HFFc6 (cell line): ENCODE measurements at places on chromosomes 5 and 9.

GRCh38 chr9:124741662-124742061 is 29.4 kb downstream of the NR6A1 start:
- H3K4me3 ChIP-seq, result no peak overlapping the region
- H3K36me3 ChIP-seq, result no peaks in the 10 kb centered on the region
- H3K4me1 ChIP-seq, result peaks cover 21% of the 10 kb centered on the region

DNA sequence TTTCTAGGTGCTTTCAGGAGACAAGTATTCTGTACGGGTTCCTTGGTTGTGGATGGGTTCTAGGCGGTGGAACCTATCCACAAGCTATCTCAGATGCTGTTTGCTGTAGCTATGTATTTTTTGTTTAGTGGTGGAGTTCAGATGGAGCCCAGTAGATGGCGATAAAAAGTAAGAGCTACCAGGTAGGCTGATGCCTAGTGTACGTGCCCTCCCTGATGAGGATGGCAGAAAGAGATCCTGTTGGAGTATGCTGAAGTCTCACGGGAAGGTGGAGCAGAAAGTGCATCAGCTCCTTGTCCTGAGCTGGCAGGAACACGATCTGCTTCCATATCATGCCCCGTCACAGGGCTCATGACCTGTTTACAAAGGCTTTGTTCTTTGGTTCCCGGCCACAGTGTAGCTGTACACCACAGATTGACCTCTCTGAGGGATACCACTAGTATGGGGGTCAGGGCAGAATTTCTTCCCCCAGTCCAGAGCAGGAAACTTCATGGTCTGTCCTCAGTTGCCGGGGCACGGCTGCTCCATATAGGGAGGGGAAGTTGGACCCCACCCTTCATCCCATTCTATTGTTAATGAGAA is 12.6 kb upstream of the UGT3A2 start:
- no peaks in the 10 kb centered on the region for H3K36me3 ChIP-seq
- H3K4me1 ChIP-seq, result no peaks in the 10 kb centered on the region
- no peak overlapping the region for H3K27ac ChIP-seq
- H3K27me3 ChIP-seq, result peaks cover 20% of the 10 kb centered on the region
- H3K4me3 ChIP-seq, result no peak overlapping the region
- DNase-seq, result peak; percentile 45

GRCh38 chr5:24226479-24226878 is 418.3 kb downstream of the CDH10 start:
- H3K4me3 ChIP-seq, result no peak overlapping the region
- DNase-seq, result no peak
- H3K27ac ChIP-seq, result no peak overlapping the region

DNA sequence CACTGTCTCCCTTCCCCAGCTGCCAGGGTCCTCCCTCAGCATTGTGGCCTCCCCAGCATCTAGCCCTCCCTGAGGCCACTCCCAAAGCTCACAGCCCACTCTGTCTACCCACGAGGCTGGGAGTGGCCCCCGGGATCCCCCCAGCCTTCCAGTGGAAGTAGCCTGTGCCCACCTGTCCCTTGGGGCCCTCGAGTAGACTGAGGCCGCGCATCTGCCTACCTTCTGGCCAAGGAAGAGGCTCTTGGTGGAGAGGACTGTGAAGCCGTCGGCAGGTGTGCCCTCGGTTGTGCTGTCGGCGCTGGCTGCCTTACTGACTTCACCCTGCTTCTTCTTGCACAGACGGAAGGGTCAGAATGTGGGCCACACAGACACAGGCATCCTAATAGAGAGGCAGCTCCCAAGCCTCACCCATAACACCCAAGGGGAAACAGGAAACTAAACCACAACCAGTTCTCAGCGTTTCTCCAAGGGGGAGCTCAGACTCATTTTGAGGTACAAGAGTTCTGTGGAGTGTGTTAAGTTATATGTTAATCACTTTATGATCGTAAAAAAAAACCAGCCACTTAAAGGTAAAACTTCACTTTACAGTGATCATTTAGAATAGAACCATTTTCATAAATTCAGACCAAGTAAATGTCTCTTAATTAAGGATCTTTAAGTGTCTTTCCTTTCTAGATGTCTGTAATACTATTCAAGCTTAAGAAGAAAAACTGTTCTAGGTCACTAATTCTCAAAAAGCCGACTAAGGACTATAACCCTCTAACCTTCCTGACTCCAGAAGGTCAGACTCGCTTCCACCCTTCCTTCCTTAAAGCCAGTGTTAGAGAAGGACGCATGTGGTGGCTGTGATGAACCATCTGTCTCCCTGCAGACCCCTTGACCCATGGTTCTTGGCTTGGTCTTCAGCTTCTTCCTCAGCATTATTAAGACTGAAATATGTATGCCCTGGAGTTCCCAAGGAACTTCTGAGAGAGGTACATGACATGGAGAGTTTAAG is 38.5 kb downstream of the MACROH2A1 start:
- DNase-seq, result no peak
- H3K4me3 ChIP-seq, result no peak overlapping the region
- H3K27me3 ChIP-seq, result peaks cover 3% of the 10 kb centered on the region; the same call in 1 of the 2 replicates
- H3K4me1 ChIP-seq, result peaks cover 62% of the 10 kb centered on the region
- H3K27ac ChIP-seq, result peak overlapping the region; percentile 47

DNA sequence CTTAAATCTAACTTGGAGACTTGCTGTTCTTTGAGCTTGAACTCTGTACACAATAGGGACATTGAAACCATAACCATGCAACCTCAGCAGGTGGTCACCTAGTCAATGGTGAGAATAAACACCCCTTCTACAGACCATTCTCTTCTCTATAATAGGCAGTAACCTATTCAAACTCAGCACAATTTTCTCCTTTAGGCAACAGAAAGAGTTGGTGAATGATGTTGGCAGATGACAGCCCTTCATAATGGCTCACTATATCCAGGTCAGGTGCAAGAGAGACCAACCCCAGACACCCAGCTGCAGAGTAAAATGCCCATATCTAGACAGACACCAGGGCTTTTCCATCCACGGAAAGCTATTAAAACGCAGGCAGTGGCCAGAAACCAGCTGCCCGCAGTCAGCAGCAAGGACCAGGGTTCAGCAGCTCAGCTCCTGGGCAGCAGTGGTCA is 106.7 kb downstream of the SERINC5 start:
- H3K36me3 ChIP-seq, result peaks cover 10% of the 10 kb centered on the region
- no peak overlapping the region for H3K27ac ChIP-seq
- H3K27me3 ChIP-seq, result no peaks in the 10 kb centered on the region
- no peaks in the 10 kb centered on the region for H3K4me1 ChIP-seq

- H3K4me3 ChIP-seq, result no peak overlapping the region
- no peak overlapping the region for H3K27ac ChIP-seq
- H3K36me3 ChIP-seq, result no peaks in the 10 kb centered on the region
- no peaks in the 10 kb centered on the region; the same call in 1 of the 2 replicates for H3K4me1 ChIP-seq
- no peak for DNase-seq
Measured at GRCh38 chr9:130337318-130337717, 71.8 kb downstream of the HMCN2 start.

- H3K27me3 ChIP-seq, result no peaks in the 10 kb centered on the region
- H3K27ac ChIP-seq, result no peak overlapping the region
- DNase-seq, result no peak
- H3K4me3 ChIP-seq, result no peak overlapping the region
Measured at GRCh38 chr9:23321049-23321448, 505.0 kb downstream of the ELAVL2 start.
